CD4-positive, alpha-beta T cell treated with Interferon alpha-2 for 1 hour (primary cell): ENCODE measurements at places on chromosomes 16 and 17.

DNA sequence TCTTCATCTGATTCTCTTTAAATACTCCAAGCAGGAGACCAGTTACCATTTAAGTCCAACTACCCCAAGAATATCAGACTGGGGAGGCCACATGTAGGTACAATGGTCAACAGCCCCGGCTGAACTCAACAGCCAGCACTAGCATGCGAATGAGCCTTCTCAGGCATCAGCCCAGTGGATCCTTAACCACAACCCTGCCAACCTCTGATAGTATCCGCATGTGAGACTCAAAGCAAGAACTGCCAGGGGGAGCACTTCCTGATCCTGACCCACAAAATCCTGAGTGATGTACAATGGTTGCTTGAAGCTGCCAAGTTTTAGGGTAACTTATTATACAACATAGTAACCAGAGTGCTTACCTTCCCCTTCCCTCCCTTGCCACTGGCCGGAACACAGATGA lies 4.0 kb downstream of the PYY start:
- no peak for DNase-seq

DNA sequence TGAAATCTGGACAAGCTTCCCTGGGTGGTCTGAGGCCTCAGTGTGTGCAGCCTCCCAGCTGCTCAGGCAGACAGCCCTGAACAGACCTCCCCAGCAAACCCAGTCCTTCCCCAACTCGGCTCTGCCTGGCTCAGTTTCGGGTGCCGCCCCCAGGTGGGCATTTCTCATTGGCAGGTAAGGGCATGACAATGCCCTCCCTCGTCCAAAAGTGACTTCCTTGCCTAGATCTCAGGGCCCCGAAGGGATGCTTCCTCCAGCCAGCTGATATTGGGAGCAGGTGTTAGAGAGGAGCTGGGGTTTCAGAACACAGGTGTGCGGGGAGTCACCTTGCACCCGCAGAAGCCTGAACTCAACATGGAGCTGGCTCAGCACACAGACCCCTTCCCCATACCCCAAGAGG lies 3.8 kb upstream of the PPL start:
- DNase-seq, result no peak

- no peak for DNase-seq
Observed at GRCh38 chr17:47837401-47838039, 3.6 kb downstream of the SCRN2 start.

DNA sequence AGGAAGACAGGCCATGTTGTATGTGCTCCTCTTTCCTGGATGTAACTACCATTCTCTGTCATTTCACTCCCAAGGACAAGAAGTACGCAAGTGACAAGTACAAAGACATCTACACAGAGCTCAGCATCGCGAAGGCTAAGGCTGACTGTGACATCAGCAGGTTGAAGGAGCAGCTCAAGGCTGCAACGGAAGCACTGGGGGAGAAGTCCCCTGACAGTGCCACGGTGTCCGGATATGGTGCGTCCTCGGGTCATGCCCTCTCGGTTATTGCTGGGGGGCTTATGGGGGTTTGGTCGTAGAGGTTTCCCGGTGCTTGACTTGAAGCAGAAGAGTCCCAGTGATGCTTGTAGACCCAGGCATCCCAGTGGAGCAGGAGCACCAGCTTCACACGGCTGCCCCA lies 29.0 kb downstream of the PLD6 start:
- DNase-seq, result peak; percentile 15

DNA sequence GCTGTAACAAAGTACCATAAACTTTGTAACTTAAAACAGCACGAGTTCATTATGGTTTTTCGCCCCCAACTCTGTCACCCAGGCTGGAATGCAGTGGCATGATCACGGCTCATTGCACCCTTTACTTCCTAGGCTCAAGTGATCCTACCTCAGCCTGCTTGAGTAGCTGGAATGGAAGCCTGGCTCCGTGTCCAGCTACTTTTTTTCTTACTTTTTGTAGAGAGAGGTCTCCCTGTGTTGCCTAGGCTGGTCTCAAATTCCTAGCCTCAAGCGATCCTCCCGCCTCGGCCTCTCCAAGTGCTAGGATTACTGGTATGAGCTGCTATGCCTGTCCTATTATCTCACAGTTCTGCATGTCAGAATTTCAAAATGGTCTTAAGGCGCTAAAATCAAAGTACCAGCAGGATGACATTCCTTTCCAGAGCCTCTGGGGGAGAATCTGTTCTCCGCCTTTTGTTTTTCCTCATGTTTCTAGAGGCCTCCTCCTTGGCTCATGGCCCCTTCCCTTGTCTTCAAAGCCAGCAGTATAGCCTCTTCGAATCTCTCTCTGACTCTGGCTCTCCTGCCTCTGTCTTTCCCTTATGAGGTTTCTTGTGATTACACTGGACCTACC lies 10.1 kb upstream of the PRM1 start:
- no peak for DNase-seq

GRCh38 chr17:82844796-82845162 lies 5.0 kb upstream of the ZNF750 start:
- no peak for DNase-seq

- DNase-seq, result no peak
Observed at GRCh38 chr16:68535331-68535730, 3.8 kb upstream of the ZFP90 start.

GRCh38 chr17:35588196-35588920 lies 1.2 kb downstream of the AP2B1 start:
- no peak for DNase-seq

DNA sequence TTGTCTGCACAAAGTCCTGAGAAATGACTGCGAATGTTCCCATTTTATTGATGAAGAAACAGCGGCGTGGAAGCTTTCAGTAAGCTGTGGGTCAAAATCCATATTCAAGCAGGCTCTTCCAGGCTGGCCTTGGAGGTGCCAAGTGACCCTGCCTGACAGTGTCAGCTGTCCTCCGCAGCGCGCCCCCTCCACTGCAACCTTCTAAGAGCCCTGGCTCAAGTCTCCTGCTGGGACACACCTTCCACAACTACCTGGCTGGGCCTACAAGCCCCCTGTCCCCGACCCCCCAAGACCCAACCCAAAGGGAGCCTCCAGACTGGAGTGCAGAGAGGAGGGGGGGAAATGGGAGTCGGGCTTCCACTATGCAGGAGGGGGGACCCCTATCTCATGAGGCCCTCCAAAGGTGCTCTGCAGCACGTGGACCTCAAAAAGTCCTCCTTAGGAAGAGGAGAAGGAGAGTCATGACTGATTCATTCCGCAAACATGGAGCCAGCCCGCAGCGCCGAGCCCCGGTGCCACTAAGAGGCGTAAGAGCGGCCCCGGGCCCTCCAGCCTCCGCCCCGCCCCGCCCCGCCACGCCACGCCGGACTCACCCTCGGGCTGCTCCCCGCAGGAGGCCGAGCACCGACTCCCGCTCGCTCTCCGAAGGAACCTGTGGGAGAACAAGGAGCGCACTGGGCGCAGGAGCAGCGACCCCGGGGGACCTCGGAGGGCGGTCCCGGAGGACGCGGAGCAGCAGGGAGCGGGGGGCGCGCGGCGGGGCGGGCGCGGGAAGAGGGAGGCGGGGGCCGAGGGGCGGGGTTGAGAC lies 574 bp downstream of the MPP3 start:
- peak; percentile 1 for DNase-seq

- no peak for DNase-seq
Observed at GRCh38 chr16:88508868-88509748, 56.0 kb downstream of the ZFPM1 start.

GRCh38 chr17:35866341-35866950 lies 2.2 kb downstream of the HEATR9 start:
- DNase-seq, result no peak

DNA sequence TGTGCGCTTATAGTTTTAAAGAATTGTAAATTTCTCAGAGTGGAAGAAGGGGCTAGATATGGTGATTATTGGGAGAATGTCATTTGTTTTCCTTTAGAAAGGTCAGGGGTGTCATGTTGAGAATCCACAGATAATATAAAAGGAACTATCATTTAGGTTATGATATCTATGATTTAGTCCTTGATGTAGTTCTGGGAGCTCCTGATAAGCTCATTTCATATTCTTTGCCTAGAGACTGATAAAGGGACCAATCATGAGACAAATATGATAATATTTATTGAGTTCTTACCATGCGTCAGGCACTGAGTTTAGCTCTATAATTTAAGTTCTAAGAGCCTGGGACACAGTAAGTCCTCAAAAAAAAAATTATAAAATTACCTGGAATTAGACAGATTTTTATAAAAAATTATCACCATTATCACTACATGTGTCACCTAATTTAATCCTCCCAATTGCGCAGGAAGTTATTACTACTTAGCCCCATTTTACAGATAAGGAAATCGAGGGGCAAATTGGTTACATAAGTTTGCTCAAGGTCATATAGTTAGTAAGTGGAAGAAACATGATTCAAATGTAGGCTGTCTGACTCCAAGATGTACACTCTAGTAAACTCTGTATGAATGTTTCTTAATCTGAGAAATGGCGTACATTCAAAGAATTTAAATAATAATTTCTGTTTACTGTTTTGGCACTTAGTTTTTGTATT lies 2.5 kb downstream of the AATF start:
- no peak for DNase-seq

DNA sequence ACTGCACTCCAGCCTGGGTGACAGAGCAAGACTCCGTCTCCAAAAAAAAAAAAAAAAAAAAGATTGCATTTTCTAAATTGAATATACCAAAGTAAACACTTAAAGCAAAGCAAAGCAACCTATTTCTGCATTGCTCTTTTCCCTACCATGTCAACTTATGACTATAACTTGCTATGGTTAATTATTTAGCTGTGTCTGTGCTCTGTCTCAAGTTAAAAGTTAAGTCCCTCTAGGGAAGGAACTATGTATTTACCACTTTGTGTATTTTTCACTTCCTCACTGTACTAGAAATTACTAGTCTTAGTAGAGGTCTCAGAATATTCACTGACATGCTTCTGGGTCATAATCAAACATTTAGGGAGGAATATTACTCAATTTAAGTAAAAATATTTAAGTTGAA lies 711.7 kb upstream of the SOX9 start:
- DNase-seq, result no peak

DNA sequence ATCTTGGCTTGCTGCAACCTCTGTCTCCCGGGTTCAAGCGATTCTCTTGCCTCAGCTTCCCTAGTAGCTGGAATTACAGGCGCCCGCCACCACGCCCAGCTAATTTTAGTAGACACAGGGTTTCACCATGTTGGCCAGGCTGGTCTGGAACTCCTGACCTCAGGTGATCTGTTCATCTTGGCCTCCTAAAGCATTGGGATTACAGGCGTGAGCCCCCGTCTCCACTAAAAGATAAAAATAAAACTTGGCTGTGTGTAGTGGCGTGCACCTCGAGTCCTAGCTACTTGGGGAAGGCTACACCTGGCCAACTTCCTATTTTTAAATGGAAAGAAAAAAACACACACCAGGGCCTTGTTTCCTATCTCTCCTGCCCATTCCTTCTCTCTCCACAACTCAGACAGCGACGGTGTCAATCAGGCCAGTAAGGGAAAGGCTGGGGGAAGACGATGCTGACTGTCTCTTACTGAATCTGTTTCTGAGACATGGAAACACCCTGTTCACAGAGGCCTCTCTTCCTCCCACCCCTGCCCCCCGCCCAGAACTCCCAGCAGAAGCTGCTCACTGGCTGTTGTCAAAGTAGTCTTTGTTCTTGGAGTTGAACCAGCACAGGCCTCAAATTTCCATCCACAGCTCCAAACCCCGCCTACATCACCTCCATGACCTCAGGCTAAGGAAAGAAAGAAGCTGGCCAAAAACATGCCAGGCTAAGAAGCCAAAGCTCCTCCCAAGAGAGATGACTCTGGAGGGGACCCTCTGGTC lies 96.6 kb downstream of the NXN start:
- no peak for DNase-seq

DNA sequence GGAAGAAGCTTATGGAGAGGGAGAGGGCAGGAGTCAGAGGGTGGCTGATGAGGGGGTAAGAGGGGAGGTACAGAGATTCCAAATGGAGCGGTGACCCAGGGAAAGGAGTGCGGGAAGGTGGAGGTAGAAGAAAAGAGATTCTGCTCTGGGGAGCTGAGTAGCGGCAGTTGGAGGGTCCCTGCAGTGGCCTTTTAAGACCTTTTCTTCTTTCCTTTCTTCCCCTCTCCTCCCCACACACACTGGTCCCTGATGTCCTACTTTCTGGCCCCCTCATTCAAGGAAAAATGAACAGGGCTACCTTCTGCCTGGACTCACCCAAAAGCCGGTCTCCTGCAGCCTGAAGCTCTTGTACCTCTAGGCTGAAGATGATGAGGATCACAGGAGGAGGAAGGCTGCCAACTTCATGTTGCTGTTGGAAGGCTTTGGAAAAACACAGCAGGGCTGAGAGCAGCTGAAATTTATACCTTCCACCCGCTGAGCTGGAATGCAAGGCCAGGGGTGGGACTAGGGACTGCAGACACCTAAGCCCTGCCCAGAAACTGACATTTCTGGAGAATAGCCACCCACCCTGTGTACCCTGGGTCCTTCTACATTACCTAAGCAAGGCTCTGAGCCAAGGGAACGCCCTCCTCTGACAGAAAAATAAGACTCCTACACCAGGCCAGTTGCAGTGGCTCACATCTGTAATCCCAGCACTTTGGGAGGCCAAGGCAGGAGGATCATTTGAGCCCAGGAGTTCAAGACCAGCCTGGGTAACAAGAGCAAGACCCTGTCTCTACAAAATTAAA lies 9.4 kb upstream of the HEATR6 start:
- no peak for DNase-seq

- DNase-seq, result no peak
Observed at GRCh38 chr16:8548166-8548565, 42.1 kb downstream of the TMEM114 start.

DNA sequence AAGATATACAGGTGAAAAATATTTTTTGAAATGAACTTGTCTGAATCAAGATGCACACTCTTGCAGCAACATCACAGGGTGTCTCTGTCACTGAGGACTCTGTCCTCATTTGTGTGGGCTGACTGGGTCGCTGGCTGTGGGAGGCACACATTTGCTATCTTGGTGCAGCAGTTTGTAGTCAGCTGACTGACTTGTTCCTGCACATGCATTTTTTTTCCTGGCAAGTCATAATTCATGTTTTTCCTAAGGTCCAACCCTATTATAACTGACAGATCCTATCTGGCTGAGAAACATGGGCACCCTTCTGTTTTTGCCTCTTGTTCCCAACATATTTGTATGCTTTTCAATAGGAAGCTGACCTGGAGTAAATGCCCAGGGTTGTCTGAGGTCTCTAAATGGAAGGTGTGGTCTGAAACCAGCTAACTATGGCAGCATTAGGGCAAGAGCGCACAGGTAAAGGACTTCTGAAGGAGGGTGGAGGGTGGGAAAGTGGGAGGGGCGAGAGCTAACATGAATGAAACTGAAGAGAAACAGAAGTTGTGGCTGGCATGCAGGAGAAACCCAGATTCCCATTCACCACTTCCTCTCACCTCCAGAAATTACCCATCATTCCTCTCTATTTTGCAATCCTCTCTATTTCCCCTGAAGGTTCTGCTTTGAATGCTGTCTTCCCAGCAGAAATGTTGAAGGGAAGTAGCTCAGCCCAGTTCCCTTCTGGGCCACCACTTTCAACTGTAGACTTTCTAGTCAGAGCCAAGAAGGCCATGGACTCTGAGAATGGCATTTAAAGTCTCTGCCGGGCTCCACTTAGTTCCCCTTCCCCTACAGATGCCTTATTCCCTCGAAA lies 166.1 kb downstream of the PRKCA start:
- peak; percentile 25 for DNase-seq

- DNase-seq, result no peak
Observed at GRCh38 chr17:1860978-1861377, 31.2 kb downstream of the RPA1 start.

GRCh38 chr16:66528294-66528693 lies 21.6 kb downstream of the TK2 start:
- DNase-seq, result no peak
